MG63 (cell line): ENCODE measurements at places on chromosomes 1 and 21. TPM values are rescaled to one million over a fixed set of nuclear protein-coding genes. Genes with fewer than 3 reads are reported as not detected.

DNA sequence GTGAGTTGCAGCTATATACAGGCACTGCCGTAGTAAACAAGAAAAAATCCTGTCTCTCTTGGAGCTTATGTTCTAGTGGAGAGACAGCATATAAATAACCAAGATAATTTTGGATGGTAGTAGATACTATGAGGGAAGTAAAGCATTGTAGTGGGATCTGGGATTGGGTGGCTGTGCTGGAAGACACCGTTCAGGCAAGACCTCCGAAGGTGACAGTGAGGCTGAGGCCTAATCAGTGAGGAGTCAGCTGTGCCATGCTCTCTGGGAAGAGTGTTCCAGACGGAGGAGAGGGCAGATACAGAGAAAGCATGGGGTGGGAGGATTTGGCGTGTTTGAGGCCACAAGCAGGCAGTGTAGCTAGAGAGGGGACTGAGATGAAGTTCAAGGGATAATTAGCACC, 6.0 kb downstream of the TMEM222 start:
- DNase-seq = no peak

DNA sequence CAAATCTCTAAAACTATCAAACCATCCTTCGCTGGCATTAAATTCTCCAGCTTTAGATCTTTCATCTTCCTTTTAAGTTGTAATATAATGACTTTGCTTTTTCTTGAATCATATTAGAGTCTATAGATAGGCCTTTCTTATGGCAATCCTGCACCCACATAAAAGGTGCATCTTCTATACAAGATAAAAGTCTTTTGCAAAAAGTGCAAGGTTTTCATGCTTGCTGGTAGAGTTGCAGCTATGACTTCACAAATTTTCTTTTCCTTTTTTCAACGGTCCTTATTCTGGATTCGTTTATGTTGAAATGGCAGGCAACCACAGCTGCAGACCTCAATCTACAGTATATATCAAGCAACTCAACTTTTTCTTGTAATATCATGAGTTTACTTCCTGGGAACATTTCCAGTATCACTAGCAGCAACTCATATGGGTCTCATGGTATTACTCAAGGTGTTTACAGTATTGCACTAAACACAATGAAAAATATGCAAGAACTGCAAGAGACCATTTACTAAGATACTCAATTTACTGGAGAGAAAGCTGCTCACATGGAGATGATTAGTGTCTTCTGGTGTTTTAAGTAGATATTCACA, 22.1 kb downstream of the OMA1 start:
- DNase-seq = no peak

- DNase-seq = peak; percentile 75
Measured at GRCh38 chr1:234309598-234310459, 63.4 kb upstream of the COA6 start.

DNA sequence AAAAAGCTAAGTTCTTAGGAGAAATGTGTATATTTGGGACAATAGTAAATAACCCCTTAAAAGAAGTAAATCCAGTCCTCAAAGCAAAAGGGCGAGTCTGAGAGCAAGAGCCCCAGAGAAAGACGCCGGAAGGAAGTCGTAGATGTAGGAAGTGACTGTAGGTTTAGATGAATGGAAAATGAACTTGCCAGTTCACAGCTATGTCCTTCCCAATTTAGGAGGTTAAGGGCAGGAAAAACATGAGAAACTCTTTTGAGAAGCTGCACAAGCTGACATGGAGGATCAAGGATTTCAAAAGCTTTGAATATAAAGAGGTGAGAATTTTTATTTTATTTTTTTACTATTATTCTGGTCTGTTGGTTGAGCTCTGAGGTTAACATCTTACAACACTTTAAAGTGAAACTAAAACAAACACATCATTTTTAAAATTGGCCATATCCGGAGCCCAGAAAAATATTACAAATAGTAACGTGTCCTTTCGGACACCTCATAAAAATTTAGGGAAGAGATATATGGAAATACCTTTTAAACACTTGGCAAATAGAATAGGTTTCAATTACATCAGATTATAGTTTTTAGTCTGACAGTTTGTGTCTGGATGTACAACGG, 1178.6 kb downstream of the MRPL39 start:
- no peak for DNase-seq

GRCh38 chr1:245298781-245299180, 144.0 kb downstream of the KIF26B start:
- DNase-seq = peak; percentile 40

GRCh38 chr1:109784551-109785252, 21.0 kb upstream of the EPS8L3 start:
- DNase-seq = peak; percentile 88

The KCNQ4 gene
- not detected in 2 replicates for total RNA-seq

DNA sequence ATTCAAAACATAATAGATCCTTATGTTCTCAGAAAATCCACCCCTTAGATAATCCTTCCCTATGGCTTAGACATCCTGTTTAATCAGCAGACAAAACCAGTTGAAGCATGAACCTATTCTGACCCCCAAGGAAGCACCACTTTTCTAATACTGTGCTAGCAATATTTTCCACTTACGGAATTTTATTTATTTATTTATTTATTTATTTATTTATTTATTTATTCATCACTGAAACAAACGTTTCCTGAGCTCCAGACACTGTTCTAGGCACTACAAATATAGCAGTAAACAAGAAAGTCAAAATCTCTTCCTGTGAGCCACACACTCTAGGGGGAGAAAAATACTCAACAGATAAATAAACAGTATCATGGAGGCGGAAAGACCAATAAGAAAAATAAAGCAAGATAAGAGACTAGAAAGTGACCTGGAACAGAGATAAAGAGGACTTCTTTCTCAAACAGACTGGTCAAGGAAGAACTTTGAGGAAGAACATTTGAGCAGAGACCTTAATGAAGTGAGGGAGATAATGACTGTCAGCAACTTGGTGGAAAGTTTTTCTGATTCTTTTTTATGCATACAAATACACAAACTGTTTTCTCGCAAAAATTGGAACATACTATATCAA, 145.5 kb upstream of the POGK start:
- no peak for DNase-seq

- DNase-seq = peak; percentile 62
Measured at GRCh38 chr1:184664042-184664660, 90.5 kb downstream of the EDEM3 start.

GRCh38 chr1:5481889-5482288, 510.3 kb downstream of the NPHP4 start:
- DNase-seq = no peak

DNA sequence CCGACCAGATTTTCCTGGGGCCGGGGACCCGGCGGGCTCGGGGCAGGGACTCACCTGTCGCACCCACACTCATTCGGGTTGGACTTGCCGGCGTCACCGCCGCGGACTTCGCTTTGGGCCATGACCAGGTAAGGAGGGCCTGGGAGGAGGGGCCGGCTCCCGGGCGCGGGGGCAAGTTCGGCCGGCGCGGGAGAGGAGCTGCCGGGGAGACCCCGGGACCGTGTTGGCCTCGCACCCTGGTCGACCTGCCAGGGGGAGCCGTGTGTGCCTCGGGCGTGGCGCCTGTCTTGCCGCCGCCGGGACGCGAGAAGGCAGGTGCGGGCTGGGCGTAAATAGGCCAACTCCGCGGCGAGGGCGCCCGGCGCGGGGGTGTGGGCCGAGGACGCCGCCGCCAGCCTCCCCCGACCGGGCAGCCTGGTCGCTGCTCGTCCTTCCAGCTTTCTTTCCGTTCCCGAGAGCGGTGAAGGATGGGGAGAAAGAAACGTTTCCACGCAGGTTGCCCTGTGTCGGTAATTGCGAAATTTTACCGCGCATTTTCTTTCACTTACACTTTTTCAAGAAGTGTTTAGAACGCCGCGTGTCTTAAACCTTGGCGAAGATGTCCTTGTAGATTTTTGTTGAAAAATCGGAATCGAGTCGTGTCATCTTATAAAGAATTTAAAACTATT, 558 bp downstream of the USP1 start:
- peak; percentile 27 for DNase-seq

- DNase-seq = no peak
Measured at GRCh38 chr1:92323473-92324453, 24.9 kb downstream of the RPAP2 start.

The LCE1C gene
- not detected in 2 replicates for total RNA-seq

The CDA gene
- total RNA-seq = not detected in 2 replicates

The NPR1 gene
- total RNA-seq = 0.33 TPM in 1 of 2 replicates, not detected in the other
